SK-N-SH (cell line): ENCODE measurements at places on chromosomes 3 and 15. TPM values are rescaled to one million over a fixed set of nuclear protein-coding genes. Genes with fewer than 3 reads are reported as not detected.
A peak's percentile ranks its signal among the peaks of the same experiment; 100 is the strongest.

Gene SLC12A1
- polyA plus RNA-seq = not detected in 2 replicates

Gene SLC9A9
- 0.05 TPM in 1 of 2 replicates, not detected in the other for polyA plus RNA-seq

DNA sequence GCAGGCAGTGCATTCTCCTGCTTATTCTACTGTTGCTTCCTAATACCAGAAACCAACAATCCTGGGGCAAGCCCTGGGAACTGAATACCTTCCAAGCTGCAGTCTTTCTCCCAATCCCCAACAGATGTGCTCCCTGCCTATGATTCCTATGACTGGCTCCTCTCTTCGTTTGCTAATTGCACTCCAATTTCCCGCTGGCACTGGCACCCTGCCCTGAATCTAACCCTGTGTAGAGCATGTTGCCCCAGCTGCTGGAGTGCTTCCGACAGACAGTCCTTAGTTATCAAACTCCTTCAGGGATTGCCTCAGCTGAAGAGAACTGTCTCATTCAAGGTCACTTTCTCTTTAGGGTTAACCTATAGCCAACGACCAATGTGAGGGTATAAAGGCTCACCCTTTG lies 214.1 kb downstream of the NECTIN3 start:
- H3K27ac ChIP-seq = no peak overlapping the region
- no peaks in the 10 kb centered on the region for H3K4me1 ChIP-seq
- no peak overlapping the region for H3K4me3 ChIP-seq
- no peaks in the 10 kb centered on the region for H3K27me3 ChIP-seq
- no peaks in the 10 kb centered on the region for H3K36me3 ChIP-seq

DNA sequence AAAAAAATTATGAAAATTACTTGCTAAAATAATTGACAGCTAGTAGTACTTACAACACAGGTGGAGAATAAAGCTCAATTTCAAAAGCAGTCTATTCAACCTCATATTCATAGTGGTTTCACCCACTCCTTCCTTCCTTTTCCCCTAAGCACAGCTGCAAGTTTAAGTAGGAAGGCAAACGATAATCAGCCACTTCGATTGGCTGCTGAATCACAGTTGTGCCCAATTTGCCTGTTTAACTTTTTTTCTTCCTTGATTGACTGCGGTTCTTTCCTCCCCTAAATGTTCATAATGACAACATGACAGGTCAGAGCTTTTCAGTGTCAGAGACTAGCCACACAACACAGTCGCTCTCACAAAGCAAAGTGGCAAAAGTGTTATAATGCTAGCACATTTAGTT lies 468.0 kb upstream of the GBE1 start:
- no peaks in the 10 kb centered on the region for H3K27me3 ChIP-seq
- H3K4me1 ChIP-seq = no peaks in the 10 kb centered on the region
- H3K27ac ChIP-seq = no peak overlapping the region
- DNase-seq = no peak
- H3K4me3 ChIP-seq = no peak overlapping the region

GRCh38 chr3:38454884-38455638 lies 1.4 kb downstream of the ACVR2B start:
- peak overlapping the region; percentile 84 for H3K4me3 ChIP-seq
- DNase-seq = peak; percentile 96
- peak overlapping the region; percentile 92 for H3K27ac ChIP-seq
- no peaks in the 10 kb centered on the region for H3K27me3 ChIP-seq
- no peaks in the 10 kb centered on the region for H3K4me1 ChIP-seq

- no peak for DNase-seq
- no peaks in the 10 kb centered on the region for H3K27me3 ChIP-seq
Observed at GRCh38 chr3:180433152-180433551, 168.8 kb upstream of the TTC14 start.

DNA sequence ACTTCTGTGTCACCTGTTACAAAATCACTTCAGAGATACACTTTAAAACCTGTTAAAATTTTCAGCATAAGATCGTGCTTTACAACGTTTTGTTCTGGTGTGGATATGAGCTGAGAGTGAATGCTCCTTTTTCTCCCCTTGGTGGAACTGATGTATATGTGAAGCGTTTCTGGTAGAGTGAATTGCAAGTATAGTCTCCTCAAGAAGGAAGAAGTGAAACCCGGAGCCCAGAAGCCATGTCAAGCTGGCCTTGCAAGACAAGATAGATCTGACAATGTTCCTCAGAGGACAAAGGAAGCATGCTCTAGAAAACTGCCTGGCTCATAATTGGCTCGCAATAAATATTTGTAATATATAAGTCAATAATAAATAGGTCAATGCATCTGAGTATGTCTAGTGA lies 23.6 kb downstream of the SERPINI2 start:
- no peak for DNase-seq
- H3K36me3 ChIP-seq = no peaks in the 10 kb centered on the region
- 0 out of 2 replicates have a peak, but pooled peaks cover 3% of the 10 kb centered on the region for H3K27me3 ChIP-seq
- H3K27ac ChIP-seq = no peak overlapping the region
- no peaks in the 10 kb centered on the region for H3K4me1 ChIP-seq

- DNase-seq = no peak
- H3K4me3 ChIP-seq = no peak overlapping the region
- H3K27me3 ChIP-seq = no peaks in the 10 kb centered on the region
- no peaks in the 10 kb centered on the region for H3K36me3 ChIP-seq
Observed at GRCh38 chr3:134658555-134658954, 7.7 kb upstream of the KY start.

DNA sequence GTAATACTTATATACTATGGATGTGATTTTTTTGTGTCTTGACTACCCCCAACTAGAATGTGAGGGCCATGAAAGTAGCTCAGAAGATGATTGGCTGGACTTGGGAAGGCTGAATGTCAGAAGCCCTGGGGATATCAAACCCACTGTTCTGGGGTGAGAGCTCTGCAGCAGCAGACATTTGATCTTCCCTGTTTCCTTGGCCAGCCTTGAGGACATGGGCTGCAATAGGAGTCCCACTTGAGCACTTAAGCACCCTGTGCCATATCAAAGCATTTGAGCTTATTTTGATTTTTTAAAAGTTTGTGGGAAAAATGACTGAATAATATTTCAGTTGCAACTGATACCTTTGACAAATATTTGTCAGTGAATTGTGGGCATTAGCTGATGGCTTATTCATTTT lies 21.7 kb downstream of the GTF2E1 start:
- no peak for DNase-seq
- H3K36me3 ChIP-seq = no peaks in the 10 kb centered on the region
- no peak overlapping the region for H3K27ac ChIP-seq
- H3K27me3 ChIP-seq = no peaks in the 10 kb centered on the region

- DNase-seq = no peak
- H3K36me3 ChIP-seq = no peaks in the 10 kb centered on the region
- no peaks in the 10 kb centered on the region; the same call in 1 of the 2 replicates for H3K4me1 ChIP-seq
- H3K27ac ChIP-seq = no peak overlapping the region
- no peak overlapping the region for H3K4me3 ChIP-seq
- H3K27me3 ChIP-seq = no peaks in the 10 kb centered on the region
Observed at GRCh38 chr3:168859574-168859973, 763.9 kb upstream of the GOLIM4 start.

DNA sequence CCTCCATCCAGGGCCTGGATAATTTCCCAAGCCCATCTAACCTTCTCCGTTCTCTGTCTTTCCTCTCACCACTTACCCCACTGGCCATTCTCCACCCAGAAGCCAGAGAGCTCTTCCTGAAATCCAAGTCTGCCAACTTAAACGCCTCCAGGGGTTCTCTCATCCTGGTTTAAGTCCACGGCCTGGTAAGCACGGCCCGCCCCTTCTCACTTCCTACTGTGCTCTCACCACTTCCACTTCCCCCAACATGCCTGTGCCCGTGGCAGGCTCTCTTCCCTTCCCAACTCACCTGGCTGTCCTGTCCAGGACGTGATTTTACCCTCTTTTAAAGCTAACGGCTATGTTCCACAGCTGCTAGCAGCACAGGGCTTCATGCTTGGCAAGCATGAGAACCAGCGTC lies 1.7 kb upstream of the CX3CR1 start:
- H3K27ac ChIP-seq = no peak overlapping the region
- no peaks in the 10 kb centered on the region for H3K4me1 ChIP-seq
- no peaks in the 10 kb centered on the region for H3K36me3 ChIP-seq
- no peak for DNase-seq
- no peaks in the 10 kb centered on the region for H3K27me3 ChIP-seq
